NCI-H1105 treated with DMSO at 0.1 percent for 48 hours (cell line): ENCODE measurements at places on chromosomes 13 and 19.

GRCh38 chr19:30086916-30087315 is 144.9 kb downstream of the URI1 start:
- no peak for DNase-seq

GRCh38 chr19:32103541-32103940 is 241.9 kb upstream of the ZNF507 start:
- DNase-seq, result no peak

- no peak for DNase-seq
Observed at GRCh38 chr19:19033176-19033425, 216 bp downstream of the SUGP2 start.

GRCh38 chr13:112186091-112186490 is 119.1 kb downstream of the SOX1 start:
- no peak for DNase-seq
